ENCODE measurements at places on chromosomes 13 and 19.

DNA sequence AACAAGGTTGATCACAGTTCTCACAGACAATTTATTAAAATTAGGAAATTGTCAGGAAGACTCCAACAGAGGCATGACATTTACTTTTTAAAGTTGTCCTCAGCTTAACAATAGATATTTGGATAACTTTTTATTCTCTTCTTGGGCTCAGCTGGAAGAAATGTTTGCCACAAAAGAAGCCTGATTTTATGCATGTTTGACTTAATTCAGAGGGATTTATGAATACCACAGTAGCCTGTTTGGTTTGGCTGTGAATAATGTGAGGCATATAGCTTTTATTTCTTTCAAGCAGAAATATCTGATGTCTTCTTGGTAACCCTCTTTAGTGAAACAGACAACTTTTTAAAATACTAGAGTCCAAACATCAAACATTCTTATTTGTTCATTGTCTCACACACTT, 1464.5 kb upstream of the SLC10A2 start:
- no peak for DNase-seq

DNA sequence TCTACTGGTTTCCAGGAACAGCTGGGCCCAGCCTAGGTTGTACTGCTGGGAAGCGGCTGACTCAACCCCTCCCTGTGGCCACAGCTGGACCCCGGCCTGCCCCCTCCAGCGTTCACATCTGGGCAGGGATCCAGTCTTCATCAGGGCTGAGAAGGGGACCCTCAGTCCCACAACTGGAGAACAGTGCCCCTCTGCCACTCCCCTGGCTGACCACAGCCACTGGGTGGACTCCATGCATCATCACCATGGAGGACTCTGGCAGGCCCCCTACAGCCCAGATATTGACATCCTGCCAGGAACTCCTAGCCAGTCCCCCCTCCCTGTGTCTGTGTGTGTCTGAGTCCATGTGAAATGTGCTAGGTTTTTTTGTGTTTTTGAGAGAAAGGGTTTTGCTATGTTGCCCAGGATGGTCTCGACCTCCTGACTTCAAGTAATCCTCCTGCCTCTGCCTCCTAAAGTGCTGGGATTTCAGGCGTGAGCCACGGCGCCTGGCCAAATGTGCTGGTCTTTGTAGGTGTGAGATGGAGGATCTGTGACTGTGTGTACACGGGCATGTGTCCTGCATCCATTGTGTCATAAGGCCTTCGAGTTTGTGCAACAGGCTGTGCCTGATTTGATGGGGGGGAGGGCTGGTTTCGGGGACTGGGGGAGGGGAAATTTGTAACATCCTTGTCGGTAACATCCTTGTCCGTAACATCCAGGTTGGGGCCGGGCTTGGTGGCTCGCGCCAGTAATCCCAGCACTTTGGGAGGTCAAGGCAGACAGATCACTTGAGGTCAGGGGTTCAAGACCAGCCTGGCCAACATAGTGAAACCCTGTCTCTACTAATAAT, 4.0 kb upstream of the HOOK2 start:
- peak; percentile 72 for DNase-seq

DNA sequence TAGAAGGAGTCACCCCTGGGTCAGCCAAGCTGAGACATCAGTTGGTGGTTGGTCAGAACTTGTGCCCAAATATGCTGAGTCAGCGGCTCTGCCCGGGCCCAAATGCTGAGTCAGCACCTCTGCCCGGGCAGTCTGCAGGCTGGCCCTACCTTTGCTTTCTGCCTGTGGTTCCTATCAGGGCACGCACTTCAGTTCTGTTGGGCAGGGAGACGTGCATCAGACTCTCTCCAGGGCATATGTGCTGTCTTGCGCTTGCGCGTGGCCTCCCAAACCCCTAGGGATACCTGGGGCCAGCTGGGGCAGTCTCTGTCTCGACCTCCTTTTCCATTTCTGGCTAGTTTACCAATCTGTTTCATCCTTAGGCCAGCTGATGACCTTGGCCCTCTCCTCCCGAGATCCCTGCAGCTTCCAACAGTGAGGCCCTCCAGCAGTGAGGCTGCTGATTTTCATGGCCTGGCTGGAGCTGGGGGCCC, 24.4 kb upstream of the LDLR start:
- no peak for DNase-seq

DNA sequence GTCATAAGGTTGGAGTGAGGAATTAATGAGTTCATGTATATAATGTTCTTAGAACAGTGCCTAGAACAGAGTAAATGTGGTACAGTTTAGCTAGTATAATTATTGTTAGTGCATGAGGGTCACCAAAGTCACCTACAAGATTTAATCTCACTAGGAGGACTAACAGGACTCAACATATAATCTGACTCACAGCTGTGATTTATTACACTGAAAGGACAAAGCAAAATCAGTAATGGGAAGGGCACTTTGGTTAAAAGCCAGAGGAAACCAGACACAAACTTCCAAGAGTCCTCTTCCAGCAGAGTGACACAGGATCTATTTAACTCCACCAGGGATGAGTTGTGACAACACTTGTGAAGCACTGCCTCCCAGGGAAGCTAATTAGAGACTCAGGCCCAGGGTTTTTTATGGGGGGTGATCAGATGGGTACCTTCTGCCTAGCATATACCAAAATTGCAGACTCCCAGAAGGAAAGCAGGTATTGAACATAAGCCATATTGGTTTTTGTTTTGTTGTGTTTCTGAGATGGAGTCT, 341.2 kb upstream of the DACH1 start:
- peak; percentile 6 for DNase-seq

DNA sequence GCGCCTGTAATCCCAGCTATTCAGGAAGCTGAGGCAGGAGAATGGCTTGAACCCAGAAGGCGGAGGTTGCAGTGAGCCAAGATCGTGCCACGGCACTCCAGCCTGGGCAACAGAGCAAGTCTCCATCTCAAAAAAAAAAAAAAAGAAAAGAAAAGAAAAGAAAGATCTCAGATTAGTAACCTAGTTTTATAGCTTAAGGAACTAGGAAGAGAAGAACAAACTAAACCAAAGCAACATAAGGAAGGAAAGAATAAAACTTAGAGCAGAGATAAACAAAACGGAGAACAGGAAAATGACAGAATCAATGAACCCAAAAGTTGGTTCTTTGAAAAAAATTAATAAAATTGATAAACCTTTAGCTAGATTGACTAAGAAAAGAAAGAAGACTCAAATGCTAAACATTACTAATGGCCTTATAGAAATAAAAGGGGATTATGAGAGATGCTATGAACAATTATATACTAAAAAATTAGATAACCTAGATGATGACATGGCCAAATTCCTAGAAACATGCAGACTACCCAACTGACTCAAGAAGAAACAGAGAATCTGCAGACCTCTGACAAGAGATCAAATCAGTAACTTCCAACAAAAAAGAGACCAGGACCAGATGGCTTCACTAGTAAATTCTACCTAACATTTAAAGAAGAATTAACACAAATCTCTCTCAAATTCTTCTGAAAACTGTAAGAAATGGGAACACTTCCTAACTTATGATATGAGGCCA, 68.2 kb downstream of the CDADC1 start:
- DNase-seq = no peak

GRCh38 chr19:45413497-45413896, 7.1 kb downstream of the POLR1G start:
- DNase-seq = no peak

- DNase-seq = peak; percentile 54
Observed at GRCh38 chr19:48999481-49000325, 6.0 kb downstream of the RUVBL2 start.

All from HT1080 (cell line).